ENCODE measurements at places on chromosomes 7 and 10.

- DNase-seq, result no peak
Observed at GRCh38 chr10:101671453-101671852, 23.5 kb downstream of the FBXW4 start.

GRCh38 chr10:43141421-43141820, 3.2 kb downstream of the CSGALNACT2 start:
- no peak for DNase-seq

DNA sequence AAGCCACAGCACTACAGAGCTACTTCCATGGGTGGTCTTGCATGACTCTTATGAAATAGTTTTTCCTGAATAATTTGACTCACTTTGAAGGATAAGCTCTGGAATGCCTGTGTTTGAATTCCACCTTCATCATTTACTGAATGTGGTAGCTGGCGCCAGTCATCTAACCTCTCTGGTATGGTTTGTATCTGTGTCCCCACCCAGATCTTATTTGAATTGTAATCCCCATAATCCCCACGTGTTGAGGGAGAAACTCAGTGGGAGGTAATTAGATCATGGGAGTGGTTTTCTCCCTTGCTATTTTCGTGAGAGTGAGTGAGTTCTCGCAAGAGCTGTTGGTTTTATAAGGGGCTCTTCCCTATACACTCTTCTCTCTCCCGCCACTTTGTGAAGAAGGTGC, 11.2 kb upstream of the SLC13A1 start:
- peak; percentile 34 for DNase-seq

GRCh38 chr10:71694567-71694968, 25.0 kb downstream of the C10orf105 start:
- DNase-seq, result no peak

- peak; percentile 7 for DNase-seq
Observed at GRCh38 chr7:151168003-151168786, 701 bp upstream of the GBX1 start.

DNA sequence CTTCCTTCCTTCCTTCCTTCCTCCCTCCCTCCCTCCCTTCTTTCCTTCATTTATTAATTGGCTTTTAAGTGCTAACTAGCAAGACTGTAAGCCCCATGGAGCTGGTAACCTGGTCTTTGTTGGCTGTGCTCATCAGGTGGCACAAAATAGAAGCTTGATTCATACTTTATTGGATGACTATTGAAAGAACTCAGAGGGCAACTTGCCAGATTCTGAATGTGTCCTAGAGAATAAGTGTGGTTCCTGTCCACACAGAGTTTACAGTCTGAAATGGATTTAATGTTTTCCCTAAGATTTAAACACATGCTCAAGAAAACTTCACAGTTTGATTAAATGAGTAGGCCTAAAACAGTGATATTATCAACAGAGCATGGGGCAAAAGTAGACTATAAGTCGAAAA, 3.1 kb upstream of the CACNB2 start:
- DNase-seq, result no peak

DNA sequence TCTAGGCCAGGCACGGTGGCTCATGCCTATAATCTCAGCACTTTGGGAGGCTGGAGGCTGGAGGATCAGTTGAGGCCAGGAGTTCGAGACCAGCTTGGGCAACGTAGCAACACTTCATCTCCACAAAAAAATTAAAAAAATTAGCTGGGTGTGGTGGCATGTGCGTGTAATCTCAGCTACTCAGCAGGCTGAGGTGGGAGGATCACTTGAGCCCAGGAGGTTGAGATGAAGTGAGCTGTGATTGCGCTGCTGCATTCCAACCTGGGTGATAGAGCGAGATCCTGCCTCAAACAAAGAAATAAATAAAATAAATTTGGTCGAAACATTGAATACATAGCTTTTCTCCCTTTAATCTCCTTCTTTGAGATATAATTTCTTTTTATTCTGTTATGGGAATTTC, 80.6 kb upstream of the ITGB1 start:
- no peak for DNase-seq

GRCh38 chr10:88989824-88990383, 694 bp upstream of the FAS start:
- DNase-seq, result peak; percentile 41

GRCh38 chr7:142785841-142786250, 15.1 kb downstream of the PRSS2 start:
- DNase-seq, result no peak

DNA sequence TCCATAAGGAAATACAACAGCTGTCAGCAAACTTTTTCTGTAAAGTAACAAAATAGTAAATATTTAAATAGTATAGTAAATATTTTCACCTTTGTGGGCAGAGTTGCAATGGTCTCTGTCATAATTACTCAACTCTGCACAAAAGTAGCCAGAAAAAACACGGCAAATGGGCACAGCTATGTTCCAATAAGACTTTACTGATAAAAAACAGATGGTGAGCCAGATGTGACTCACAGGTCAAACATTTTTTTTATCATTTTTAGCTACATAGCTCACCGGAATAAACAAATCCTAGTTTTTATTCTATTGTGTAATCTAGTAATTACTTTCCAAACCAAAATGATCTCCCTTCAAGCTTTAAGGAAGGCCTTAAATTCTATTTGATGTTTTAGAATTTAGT, 55.3 kb downstream of the NCAPG2 start:
- peak; percentile 91 for DNase-seq

- no peak for DNase-seq
Observed at GRCh38 chr10:102418622-102419268, at the start of gene PSD. Gene PSD (minus strand): TSS chr10:102418785. CDS start chr10:102417038, 1,747 bp downstream.

- DNase-seq, result no peak
Observed at GRCh38 chr7:3043544-3044371, at the start of gene CARD11. Gene CARD11 (minus strand): TSS chr7:3043867. CDS start chr7:2958506, 85,361 bp downstream.

GRCh38 chr10:131248376-131249165, 63.0 kb downstream of the TCERG1L start:
- DNase-seq, result no peak

- no peak for DNase-seq
Observed at GRCh38 chr7:2156756-2157472, 75.8 kb downstream of the MAD1L1 start.

GRCh38 chr7:32005577-32005976, 64.6 kb downstream of the PDE1C start:
- no peak for DNase-seq

GRCh38 chr7:49389871-49390479, 383.5 kb upstream of the VWC2 start:
- no peak for DNase-seq

DNA sequence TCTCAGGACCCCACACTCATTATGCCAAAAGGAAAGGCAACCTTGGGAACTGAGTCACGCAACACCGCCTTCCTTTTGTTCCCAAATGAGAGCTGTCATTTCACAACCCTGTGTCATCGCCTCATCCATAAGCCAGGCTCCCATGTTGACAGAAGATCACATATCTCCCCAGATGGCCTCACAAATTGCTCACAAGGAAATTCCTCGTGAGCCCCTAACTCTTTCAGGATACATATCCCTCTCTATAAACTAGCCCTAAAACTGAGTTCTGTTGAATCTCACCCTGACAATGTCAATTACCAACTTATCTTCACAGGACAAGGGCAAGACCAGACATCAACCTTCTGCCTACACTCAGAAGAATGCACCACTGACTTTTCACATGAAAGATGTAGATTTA, 22.6 kb downstream of the CCDC3 start:
- no peak for DNase-seq

DNA sequence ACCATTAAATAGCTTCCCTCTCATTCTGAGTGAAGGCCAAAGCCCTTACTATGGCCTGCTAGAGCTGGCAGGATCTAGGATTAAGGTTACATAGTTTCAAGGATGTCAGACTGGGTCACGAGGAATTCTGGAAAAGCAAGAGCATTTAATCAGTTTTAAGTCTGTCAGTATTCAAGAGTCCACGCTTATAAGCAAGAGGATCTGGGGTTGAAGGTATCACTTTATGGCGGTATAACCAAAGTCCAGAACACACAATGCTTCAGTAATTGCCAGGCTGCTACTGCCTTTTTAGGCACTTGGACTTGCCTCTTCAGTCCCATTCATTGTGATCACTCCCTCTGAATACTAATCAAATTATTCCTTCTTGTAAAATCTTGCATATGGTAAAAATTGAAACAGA, 101.0 kb downstream of the HBP1 start:
- no peak for DNase-seq

DNA sequence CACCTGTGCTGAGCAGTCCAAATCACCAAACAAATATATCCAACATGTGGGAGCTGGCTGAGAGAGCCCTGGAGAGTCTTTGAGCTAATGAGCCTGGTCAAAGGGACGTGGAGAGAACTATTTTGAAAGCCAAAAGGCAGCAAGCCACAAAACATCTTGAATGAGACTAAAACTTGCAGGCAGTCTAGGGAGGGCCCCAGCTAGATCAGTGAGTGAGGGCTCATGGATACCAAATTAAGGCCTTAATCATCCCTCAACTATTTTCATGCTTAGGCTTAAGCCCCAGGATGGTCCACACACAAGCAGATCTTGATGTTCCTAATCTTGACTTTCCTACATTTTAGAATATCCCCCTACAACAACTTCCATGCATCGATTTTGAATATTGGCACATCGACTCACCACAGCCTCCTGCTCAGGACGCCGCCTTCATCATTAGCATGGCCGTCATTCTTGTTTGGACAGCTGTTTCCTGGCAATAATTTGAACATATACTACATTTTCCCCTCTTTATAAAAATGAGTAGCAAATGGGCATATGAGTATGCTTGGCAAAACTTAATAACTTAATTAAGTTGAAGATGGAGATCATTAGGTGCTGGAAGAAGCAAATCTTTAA, 86.9 kb upstream of the ADAM12 start:
- peak; percentile 33 for DNase-seq

GRCh38 chr7:36614959-36615358, 109.3 kb downstream of the AOAH start:
- no peak for DNase-seq

DNA sequence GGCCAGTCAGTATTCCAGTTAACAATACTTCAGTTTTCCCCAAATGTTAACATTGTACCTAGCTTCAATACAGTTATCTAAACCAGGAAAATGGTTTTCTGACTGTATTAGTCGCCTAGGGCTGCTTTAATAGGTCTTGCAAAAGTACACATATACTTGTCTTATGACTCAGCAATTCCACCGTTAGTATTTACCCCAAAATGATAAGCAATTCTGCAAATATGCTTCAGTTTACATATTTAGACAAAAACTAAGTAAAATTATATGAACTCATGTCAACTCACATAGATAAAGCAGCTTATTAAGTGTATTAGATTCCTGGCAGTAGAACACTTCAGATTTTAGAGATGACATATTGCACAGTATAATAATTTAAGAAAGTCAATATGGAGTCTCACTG, 363.3 kb downstream of the ARL4A start:
- peak; percentile 53 for DNase-seq

GRCh38 chr7:107441581-107442422, 28.1 kb upstream of the GPR22 start:
- no peak for DNase-seq

DNA sequence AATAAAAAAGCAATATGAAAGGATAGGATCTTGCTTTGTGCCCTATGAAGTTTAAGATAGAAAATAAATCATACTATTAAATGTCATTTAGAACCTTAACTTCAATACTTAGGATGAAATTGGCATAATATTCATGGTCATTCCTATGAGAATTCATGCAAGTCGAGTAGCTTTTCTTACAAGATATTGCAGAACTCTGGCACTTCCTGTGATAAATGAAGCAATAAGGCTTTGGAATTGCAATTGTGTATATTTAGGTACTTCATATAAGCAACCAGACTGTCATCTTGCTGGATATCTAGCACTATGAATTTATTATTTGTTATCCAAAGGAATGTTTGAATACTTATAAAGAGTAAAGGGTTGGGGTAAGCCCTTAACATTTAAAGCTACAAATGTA, 116.5 kb downstream of the ZNF438 start:
- DNase-seq, result peak; percentile 45

GRCh38 chr10:87861566-87861952, 1.8 kb downstream of the KLLN start:
- peak; percentile 62 for DNase-seq

- DNase-seq, result no peak
Observed at GRCh38 chr7:98528079-98528478, 89.0 kb upstream of the NPTX2 start.

DNA sequence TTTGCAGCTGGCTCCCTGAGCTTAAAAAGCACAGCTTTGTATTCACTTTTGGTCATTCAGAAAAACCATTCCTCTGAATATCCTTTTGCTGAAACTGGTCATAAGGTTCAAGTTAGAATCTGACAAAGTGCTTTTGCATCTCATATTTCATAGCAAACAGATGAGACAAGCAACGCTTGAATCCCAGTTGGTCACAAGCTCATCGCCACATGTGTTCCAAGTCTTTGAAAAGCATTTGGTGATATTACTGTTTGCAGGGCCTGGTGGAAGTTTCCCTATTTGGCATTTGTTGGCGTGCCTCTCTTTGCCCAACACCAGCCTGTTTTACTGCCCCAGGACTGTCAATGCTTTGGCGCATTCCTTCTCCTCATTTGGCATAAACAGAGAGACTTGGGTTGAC, 10.3 kb downstream of the TACC2 start:
- DNase-seq, result no peak

DNA sequence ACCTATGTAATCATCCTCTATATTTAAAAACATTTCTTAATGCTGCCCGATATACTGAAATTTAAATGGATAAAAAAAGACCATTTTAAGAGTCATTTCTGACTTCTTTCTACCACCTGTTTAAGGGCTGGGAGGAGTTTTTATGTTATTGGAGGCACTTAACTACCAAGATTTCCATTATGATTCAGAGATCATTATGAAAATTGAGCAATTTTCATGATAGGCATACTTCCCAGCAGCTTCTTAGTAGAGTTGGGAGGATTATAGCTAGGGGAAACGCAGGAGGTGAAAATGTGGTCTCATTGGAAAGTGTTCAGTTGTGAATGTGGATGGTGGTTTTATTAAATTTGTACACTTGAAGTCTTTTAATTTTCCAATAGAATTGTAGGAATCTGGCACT, 28.4 kb upstream of the FAM204A start:
- DNase-seq, result no peak

DNA sequence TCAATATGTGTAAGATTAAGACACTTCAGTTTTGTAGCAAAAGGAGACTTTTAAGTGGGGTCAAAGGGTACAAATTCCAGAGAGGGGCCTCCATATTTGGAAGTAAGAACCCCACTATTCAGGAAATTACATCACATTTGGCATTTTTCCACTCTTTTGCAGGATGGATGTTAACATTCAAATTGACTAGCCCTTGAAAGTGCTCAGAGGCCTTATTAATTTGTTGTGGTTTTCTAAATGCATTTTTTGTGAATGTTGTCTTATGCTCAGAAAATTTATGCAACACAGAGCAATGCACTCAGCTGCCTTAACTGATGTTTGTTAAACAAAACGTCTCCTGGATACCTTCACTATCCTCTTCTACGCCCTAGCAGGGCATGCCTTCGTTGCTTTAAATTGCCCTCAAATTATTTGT, 50.9 kb upstream of the PDLIM1 start:
- DNase-seq, result peak; percentile 27

DNA sequence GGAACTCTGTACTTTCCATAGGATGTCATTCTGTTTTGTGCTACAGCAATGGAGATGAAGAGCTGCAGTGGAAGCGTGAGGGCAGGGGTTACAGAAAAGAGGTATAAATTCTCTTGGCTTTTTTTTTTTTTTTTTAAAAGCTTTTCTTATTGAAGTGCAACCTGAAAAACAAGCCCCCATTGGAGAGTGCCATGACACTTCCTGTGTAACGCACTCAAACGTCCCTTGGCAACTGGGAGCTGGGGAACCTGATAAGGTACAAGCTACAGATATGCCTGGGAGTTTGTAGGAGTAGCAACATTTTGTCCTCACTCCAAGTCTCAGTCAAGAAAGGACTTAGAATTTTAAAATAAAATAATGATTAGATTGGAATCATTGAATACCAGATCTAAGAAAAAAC, 512.1 kb downstream of the RPS24 start:
- DNase-seq, result no peak

- DNase-seq, result peak; percentile 18
Observed at GRCh38 chr7:26052706-26053105, 99.3 kb upstream of the NFE2L3 start.

Data from fibroblast of skin of back (primary cell).